Muscle of leg (tissue), 16 donors: ENCODE measurements at places on chromosomes 11 and 22.

DNA sequence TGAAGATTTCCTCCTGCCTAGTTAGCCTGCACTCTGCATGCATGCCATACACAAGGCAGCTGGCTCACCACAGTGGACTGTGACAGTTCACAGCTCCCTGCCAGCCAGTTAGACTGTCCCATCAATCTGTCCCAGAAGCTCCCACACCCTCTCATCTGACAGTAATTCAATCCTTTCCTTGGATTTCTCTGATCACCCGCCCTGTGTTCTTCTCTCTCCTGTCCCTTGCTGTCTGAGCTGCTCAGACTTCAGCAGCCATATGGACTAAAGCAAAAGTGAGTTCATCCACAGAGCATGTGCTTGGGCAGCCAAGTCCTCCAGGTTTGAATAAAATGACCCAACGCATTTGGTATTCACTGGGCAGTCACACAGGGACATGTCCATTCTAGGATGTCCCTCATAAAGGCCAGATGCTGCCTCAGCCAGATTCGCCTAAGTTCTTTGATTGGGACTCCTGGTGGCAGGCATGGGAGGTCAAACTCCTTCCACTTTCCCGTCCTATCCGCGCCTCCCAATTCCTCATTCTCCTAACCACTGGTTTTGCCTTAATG lies 54.5 kb upstream of the ZBTB44 start:
- peak; percentile 88 for DNase-seq

DNA sequence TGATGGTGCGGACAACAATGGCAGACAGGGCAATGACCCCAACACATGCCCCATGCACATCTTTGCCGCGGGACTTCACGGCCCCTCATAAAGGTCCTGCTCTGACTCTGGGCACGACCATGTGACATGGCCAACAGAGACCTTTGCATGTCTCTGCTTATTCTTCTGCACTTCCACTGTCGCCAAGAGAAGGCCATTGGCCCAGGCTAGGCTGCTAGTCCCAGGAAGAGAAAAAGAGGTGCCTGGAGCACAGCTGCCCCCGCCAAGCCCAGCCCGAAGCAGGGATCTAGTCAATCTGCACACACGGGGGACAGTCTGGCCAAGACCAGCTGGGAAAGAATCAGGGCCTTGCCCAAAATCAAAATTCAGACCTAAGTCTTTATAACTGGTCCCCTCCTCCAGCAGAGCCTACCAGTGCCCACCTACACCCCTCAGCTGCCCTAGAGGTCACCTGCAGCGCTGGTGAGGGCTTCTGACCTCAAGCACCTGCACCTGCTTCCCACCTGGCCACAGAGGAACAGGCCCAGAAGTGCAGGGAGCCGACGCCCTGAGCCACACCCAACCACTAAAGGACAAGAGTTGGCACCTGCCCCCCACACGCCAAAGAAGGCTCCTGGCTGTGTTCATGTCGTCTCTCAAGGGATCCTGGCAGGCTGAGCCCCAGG lies 8.1 kb downstream of the SULT4A1 start:
- no peak for DNase-seq

- peak; percentile 64 for DNase-seq
These were observed 36.3 kb upstream of the JAM3 start for GRCh38 chr11:134032501-134033091.

GRCh38 chr11:116420770-116421528 lies 351.8 kb downstream of the BUD13 start:
- no peak for DNase-seq

GRCh38 chr22:44578110-44578457 lies 80.1 kb upstream of the RTL6 start:
- DNase-seq, result no peak

GRCh38 chr22:30249049-30250038 lies 2.8 kb upstream of the LIF start:
- peak; percentile 88 for DNase-seq

DNA sequence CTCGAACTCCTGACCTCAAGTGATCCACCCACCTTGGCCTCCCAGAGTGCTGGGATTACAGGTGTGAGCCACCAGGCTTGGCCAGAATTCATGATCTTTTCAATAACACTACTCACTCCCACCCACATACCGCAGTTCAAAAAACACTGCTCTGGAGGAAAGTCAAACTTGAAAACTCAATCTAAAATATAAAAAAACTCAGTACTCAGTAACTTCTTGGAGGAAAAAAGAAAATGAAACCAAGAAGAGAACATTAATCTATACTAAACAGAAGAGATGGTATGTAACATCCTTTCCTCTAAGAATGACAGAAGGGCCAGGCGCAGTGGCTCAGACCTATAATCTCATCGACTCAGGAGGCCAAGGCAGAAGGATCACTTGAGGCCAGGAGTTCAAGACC lies 58.3 kb downstream of the MRTFA start:
- no peak for DNase-seq

- DNase-seq, result no peak
These were observed 56.2 kb downstream of the CYP2R1 start for GRCh38 chr11:14835496-14836492.

DNA sequence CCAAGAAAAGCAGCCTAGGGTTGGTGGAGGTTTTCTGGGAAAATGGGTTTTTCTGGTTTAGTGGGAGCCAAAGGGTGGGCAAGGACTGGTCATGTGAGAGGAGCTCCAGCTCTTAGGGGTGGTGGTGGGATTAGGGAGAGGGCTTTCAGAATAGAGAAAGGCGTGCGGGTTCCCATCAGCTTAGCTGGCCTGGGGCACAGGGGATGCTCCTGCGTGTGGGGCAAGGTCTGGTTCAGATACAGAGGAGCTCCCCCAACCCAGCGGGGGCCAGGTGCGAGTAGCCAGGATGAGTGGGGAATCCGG lies 644 bp downstream of the TMEM134 start:
- DNase-seq, result no peak

GRCh38 chr11:61963016-61963281 lies 4.5 kb downstream of the FTH1 start:
- DNase-seq, result no peak

- peak; percentile 92 for DNase-seq
These were observed 602 bp downstream of the EWSR1 start for GRCh38 chr22:29268511-29269229.

- no peak for DNase-seq
These were observed 60.2 kb downstream of the EHF start for GRCh38 chr11:34680918-34681586.

- DNase-seq, result peak; percentile 34
These were observed 682 bp downstream of the PGAP2 start for GRCh38 chr11:3808861-3809623.

GRCh38 chr11:43270468-43270867 lies 41.3 kb upstream of the API5 start:
- DNase-seq, result no peak

DNA sequence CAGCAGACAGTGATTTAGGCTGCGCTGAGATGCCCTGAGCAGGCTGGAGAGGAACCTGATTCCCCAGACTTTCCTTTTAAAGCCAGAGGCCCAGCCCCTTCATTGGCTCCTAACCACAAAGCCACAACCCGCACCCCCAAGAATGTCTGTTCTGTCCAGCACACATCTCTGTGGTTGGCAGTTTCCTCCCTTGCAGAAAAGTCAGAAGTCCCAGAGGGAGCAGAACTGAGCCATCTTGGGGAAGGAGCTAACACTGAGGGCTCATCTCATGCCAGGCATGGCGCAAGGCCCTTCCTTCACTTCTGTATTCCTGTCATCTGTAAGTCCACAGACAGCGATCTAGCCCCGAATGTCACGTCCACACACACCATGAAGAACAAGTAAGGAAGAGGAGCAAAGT lies 97.1 kb upstream of the SYT13 start:
- no peak for DNase-seq

- no peak for DNase-seq
These were observed 575 bp downstream of the DUSP18 start for GRCh38 chr22:30667107-30667493.

GRCh38 chr11:114310095-114310494 lies 13.9 kb downstream of the NNMT start:
- DNase-seq, result no peak

- DNase-seq, result peak; percentile 62
These were observed 74.2 kb downstream of the YAP1 start for GRCh38 chr11:102184269-102184987.

- DNase-seq, result no peak
These were observed 612.6 kb downstream of the TBC1D22A start for GRCh38 chr22:47374901-47375575.

- peak; percentile 92 for DNase-seq
These were observed 3.6 kb upstream of the MB start for GRCh38 chr22:35620624-35621251.
